Smooth muscle cell of the umbilical artery (primary cell): ENCODE measurements at places on chromosomes 7 and 10. TPM values are rescaled to one million over a fixed set of nuclear protein-coding genes. Genes with fewer than 3 reads are reported as not detected.

Gene CTBP2
- total RNA-seq: 60.3 and 105 TPM in 2 replicates

Gene FAM25C
- not detected in 2 replicates for total RNA-seq

Gene MSMB
- not detected in 2 replicates for total RNA-seq

Gene AMPH
- total RNA-seq: 1.4 and 2.4 TPM in 2 replicates
